ENCODE measurements at places on chromosomes 2 and 18.

- DNase-seq, result no peak
Observed at GRCh38 chr18:54086863-54087262, 137.6 kb downstream of the MBD2 start.

DNA sequence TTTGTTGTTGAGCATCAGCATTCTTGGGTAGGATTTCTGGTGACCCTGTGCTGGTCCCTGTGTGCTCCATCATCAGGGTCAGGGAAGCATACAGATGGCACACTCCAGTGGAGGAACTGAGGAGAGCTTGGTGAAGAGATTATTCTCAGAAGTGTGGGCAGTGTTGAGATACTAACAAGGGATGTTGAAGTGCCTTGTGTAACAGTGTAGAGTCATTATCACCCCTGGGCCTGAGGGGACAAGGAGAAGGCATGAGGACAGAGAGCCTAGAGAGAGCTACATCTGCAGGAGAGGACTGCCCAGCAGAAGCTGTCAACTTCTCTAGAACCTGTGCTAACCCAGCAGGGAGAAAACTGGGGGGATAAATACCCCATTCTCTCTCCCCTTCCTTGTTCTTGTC, 189.0 kb downstream of the PLCL1 start:
- DNase-seq, result no peak

- DNase-seq, result no peak
Observed at GRCh38 chr2:128510701-128511397, 192.2 kb upstream of the HS6ST1 start.

GRCh38 chr18:48218285-48219022, 190.7 kb downstream of the ZBTB7C start:
- DNase-seq, result no peak

DNA sequence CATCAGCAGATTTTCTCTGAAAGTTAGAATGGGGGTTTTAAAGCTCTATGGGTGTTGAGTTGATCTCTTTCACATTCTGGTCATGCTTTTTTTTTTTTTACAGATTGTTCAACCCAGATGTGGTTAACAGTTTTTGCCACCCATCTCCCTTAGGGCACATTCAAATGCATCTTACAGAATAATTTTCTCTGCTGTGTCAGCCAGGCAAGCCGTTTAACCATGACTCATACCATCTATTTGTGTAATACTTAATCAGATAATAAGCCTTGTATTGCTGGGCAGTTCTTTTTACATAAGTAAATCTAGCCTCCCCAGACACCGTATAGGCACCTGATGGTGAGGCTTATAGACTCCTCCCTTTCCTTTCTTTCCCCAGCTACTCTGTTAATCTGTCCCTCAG, 62.0 kb downstream of the TGIF1 start:
- no peak for DNase-seq

GRCh38 chr2:73063472-73063871, 8.0 kb downstream of the SFXN5 start:
- DNase-seq, result no peak

DNA sequence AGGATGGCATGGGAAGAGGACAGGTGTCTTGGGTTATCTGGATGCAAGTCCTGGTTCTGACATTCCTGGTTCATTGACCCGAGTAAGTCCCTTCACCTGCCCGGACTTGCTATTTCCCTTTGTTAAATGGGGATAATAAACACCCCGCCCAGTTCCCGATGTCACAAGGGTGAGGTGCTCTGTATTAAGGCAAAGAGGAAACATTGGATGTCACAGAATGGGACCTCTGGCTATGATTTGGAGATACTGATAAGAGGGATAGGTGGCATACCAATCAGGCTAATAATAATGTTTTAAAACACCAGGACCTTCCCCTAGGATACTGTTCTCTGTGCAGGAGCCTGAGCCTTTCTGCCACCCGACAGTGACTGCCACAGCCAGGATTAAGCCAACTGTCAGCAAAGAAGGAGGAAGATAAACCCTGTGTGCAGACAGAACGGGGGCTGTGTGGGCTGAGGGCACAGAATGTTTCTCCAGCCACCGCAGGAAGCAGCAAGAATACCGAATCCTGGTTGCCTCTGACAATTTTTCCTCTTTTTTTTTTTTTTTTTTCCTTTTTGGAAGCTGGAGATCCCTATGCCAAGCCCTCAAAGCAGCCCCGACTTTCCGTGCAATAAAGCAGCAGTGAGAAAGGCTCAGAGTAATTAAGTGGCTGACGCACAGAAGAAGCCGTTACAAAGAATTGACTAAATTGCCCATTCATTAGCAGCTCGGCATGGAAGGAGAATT, 336.6 kb downstream of the SMAD2 start:
- DNase-seq, result no peak

DNA sequence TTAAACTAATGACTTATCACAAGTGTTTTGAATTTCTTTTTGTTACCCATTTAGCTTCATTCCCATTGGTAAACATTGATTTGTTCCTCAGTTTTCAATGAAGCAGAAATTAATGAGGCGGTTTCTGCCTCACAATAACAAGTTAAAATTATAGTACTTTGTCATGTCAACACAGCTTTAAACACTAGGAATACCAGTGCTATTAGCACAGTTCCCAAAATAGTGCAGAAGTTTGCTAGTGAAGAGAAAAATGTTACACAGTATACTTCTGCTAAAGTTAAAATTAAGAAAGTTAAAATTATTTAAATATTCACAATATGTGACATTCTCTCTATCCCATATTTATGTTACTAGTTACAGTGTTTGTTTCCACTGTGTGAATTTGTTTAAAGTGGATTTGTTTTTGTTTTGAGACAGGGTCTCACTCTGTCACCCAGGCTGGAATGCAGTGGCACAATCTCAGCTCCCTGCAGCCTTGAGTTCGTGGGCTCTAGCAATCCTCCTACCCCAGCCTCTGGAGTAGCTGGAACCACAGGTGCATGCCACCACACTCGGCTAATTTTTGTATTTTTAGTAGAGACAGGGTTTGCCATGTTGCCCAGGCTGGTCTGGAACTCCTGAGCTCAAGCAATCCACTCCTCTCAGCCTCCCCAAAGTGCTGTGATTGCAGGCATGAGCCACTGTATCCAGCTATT, 3.8 kb upstream of the CHN1 start:
- DNase-seq, result no peak

DNA sequence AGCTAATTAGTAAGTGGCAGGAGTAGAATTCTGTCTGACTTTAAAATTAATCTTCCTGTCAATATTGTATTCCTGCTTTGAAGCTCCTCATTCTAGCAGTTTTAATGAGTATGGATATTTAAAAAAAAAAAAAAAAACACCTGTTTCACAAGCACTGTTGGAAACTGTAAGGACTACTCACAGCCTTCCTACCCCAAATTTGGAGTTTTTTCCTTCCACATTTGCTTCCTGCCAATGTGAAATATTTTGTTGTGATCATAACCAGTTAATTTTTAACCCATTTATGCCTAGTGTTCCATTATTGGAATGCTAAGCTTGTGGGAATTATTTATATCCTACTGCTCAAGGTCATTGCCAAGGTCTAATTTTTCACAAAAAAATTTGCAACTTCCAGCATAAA, 36.1 kb upstream of the SCYGR2 start:
- no peak for DNase-seq

DNA sequence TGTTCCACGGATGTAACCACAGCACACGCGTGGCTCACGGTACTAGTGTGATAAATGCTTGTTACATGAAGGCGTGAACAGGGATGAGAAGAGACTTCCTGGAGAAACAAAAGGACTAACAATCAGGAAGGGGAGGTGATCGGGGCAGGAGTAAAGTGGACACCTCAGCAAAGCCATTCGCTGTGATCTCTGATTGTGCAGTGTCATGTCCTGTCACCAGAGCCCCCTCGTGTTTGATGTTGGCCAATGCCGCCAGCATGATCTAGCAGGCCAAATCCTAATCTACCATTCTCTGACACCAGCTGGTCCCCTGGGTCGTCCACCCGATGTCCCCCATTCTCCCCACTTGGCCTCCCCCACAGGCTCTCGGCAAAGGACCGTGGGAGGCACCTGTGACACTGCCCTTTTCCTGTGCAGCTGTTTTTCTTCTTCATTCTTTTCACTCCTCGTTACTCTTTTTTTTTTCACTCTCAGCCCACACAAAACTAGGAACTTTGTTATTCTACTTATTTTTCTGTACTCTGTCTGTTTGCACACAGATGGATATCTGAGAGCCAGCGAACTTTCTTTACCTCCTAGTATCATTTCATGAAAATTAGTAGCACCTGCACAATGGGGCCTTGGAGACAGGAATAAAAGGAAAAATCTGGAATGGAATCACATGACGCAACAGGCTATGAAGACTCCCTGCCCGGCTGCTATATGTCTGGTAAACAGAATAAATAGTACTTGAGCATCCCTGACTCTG, 146.8 kb downstream of the TGIF1 start:
- peak; percentile 86 for DNase-seq

- no peak for DNase-seq
Observed at GRCh38 chr18:78771496-78772359, 207.9 kb upstream of the SALL3 start.

DNA sequence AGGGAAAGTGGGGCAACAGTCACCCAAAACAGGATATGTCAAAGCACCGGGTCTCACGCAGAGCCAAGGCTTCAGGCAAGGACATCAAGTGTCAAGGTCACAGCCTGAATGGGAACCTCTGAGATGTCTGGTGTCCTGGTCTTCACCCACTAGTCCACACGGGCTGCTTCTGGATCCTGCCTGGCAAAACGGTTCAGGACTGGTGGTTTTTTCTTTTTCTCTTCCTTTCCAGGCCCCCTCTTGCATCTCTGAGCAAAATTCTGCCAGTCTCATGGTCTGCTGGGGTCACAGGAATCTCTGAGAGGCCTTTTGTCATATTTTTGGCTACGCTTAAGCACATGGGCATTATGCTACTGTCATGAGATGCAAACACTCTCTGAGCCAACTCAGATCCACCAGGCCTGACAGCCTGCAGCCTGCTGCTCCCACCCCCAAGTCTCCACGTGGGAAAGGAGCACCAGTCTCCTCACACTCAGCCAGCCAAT, 518.2 kb upstream of the ZEB2 start:
- DNase-seq, result no peak

- no peak for DNase-seq
Observed at GRCh38 chr2:55883357-55883756, 40.2 kb downstream of the EFEMP1 start.

DNA sequence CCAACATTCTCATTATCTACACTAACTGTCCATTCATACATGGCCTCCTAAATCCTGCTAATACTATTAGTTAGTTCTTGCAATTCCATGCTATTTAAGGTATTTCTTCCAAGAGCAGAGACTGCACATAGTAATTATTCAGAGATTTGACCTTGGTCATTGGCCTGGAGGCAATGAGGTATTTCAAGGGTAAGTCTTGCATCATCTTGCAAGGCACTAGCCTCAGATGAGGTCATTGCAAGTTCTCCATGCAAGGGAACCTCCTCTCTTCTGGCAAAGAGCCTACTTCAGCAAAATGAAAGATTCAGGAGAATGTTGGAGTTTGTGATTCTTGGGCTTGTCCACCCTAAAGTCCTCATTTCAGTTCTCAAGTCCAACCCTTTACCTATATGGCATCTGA, 48.5 kb upstream of the IKZF2 start:
- no peak for DNase-seq

- DNase-seq, result no peak
Observed at GRCh38 chr2:30492619-30493018, 45.6 kb downstream of the LCLAT1 start.

GRCh38 chr2:31324016-31324633, 90.2 kb downstream of the EHD3 start:
- DNase-seq, result no peak

GRCh38 chr2:2016651-2017311, 272.5 kb upstream of the PXDN start:
- DNase-seq, result no peak

DNA sequence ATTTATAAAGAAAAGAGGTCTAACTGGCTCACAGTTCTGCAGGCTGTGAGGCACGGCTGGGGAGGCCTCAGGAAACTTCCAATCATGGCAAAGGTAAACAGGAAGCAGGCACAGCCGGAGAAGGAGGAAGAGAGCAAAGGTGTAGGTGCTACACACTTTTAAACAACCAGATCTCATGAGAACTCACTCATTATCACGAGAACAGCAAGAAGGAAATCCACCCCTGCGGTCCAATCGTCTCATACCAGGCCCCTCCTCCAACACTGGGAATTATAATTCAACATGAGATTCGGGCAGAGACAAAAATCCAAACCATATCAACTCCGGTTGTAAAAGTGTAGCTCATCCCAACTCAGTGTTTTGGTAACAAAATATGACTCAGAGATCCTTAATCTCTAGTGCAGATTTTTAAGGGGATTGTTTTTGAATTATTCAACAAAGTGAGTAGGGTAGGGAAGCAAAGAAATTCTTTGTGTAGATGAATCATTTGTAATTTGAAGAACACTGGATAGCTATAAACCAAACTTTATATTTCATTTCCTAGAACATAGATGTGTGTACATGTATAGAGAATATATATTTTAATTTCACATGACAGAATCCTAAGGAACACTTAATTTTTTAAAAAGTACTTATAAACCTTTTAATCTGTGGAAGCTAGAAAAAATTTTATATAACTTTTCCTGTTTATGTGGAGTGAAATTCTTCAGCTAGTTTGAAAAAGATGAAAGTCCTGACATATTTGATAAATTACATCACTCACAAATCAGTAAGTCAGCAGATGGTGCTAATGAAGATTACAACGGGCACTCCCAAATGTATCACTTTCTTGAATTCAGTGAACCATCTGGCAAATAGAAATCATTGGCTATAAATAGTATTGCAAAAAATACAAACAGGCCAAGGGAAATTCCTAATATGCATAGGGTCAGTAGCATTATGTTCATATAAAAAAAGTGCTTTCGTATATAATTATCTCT, 130.1 kb downstream of the OLA1 start:
- DNase-seq, result peak; percentile 7

DNA sequence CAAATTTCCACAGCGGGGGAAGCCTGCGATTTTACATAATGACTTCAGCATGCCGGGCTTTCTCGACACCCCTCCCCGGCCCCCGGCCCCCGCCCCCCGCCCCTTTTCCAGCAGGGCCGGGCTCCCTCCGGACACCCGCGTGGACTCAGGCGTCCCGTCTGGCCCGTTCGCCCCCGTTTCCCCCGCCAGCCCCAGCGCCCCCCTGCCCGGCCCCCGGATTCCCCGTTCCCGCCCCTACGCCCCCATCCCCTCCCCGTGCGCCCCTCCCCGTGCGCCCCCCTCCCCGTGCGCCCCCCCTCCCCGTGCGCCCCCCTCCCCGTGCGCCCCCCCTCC, 456 bp upstream of the NFATC1 start:
- DNase-seq, result no peak

DNA sequence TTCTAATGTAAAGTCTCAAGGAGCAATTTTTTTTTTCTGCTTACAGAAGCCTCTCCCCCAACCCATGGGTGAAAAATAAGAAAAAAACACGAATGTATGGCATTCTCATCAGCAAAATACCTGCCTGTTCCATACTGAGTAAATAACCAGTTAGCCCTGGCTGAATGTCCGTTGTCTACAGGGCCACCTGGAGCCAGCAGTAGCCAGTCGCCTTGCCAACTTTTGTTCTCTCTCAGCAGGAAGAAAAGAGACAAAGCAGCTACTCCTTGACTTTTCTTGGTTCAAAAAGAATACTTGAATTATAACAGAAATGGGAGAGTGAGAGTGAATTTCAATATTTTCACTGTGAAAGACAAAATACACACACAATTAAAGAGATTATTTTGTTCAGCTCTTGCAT, 532.9 kb upstream of the CRIM1 start:
- DNase-seq, result no peak
